ENCODE measurements at places on chromosomes 11 and 22. TPM values are rescaled to one million over a fixed set of nuclear protein-coding genes. Genes with fewer than 3 reads are reported as not detected.

P2RY6 gene
- polyA plus RNA-seq, result 19.9 TPM

TRPM5 gene
- 0.87 TPM for polyA plus RNA-seq

ISX gene
- polyA plus RNA-seq, result 74.1 TPM

GGTLC3 gene
- 0.34 TPM for polyA plus RNA-seq
